ENCODE measurements at places on chromosomes 1 and 21.

DNA sequence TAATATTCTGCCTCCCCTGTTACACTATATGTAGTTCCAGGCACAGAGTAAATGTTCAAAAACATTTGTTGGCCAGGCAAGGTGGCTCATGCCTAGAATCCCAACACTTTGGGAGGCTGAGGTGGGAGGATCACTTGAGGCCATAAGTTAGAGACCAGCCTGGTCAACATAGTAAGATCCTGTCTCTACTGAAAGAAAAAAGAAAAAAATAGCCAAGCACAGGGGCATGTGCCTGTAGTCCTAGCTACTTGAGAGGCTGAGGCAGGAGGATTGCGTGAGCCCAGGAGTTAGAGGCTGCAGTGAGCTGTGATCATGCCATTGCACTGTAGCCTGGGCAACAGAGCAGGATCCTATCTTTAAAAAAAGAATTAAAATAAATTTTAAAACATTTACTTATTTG lies 57.6 kb upstream of the SIM2 start:
- no peak for DNase-seq

- no peak for DNase-seq
Observed at GRCh38 chr1:244384066-244384465, 67.6 kb downstream of the ADSS2 start.

DNA sequence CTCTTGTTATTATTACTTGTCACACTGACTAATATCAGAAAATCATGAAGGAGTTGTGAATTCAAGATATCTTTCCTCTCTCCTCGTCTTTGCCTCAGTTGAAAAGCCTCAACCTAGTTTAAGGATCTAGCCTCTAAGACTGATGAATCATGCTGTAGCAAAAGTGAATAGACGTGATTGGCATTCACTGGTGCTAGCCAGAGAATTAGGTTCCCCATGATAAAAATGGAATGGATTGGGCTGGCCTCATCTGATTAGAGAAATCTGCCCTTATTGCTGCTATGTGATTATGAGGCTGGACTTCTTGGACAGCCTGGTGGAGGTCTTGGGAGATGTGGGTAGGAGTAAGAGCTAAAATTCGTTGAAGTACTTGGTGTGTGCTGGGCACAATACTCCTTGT lies 208.2 kb downstream of the BACH1 start:
- DNase-seq: peak; percentile 30

- DNase-seq: no peak
Observed at GRCh38 chr1:48869116-48869893, 92.6 kb upstream of the BEND5 start.

- DNase-seq: no peak
Observed at GRCh38 chr1:204257446-204257845, 43.7 kb upstream of the GOLT1A start.
